ENCODE measurements at places on chromosomes 7 and 10.

DNA sequence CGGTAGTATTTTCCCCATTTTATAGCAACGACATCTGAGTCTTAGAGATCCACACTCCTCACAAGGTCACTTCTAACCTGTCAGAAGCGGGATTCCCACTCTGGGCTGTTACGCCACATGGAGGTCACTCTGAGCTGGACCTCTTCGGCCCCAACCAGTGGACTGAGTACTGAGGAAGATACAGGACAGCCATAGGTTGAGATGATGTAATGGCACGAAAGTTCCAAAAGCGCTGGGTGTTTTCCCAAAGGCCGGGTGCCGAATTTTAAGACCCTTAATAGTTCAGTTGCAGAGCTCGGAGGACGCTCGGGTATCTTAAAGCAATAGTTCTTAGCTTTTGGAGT is 699 bp downstream of the GHITM start:
- DNase-seq = no peak

GRCh38 chr7:33815336-33815735 is 90.0 kb upstream of the BMPER start:
- DNase-seq = no peak

GRCh38 chr7:102913826-102914225 is 1.0 kb downstream of the LRRC17 start:
- no peak for DNase-seq

DNA sequence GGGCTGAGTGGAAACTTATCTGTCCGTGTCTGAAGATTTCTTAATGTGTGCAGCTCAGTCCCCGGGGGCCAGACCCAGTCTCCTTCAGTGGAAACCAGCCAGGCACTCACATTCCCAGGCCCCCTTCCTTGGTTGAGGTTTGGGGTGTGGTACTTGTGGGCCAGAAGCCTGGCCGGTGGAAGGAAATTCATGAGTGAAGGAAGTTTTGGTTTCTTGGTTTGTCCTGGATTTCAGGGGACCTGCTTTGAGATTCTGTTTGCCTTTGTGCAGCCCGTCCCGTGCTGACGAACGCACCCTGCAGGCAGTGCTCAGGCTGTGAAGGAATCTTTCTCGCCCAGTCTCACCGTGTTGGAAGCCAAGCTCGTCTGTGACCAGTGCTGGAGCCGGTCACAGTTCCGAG is 2.9 kb downstream of the INPP5A start:
- DNase-seq = no peak

- no peak for DNase-seq
Measured at GRCh38 chr7:25664593-25664992, 436.3 kb upstream of the NPVF start.

DNA sequence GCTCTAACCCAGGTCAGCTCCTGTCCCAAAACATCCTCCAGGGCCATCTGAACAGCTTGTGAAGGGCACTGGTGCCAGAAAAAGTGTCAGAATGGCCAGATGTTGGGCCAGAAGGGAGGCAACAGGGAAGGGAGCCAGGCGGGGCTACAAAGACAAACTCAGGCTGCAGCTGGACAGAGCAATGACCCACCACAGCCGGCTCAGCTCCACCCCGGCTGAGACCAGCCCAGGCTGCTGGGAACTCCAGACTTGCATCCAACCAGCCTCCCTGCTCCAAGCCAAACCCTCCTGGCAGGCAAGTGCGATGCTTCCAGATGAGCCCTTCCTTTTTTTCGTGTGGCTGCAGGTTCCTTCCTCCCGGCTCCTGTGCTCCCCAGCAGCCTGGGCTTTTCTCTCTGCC is 466.9 kb downstream of the PTPRN2 start:
- no peak for DNase-seq

GRCh38 chr7:25253714-25254113 is 25.4 kb upstream of the NPVF start:
- no peak for DNase-seq

DNA sequence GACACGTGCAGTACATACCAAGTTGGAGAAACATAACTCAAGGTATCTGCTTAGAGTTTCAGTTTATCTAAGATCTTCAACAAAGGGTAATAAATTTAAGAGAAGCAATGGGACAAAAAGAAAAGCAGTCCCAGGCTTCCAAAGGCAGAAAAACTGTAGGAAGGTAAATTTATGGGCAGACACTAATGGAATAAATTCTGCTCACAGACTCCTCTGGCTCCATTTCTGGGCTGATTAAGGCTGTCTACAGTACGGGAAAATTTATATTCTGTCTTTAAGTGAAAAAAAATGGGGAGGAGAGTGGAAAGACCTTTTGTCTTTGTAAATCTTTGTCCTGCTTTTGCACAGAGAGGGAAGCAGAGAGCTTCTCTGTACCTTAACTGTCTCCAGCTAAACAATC is 587.5 kb upstream of the IGFBP3 start:
- no peak for DNase-seq

DNA sequence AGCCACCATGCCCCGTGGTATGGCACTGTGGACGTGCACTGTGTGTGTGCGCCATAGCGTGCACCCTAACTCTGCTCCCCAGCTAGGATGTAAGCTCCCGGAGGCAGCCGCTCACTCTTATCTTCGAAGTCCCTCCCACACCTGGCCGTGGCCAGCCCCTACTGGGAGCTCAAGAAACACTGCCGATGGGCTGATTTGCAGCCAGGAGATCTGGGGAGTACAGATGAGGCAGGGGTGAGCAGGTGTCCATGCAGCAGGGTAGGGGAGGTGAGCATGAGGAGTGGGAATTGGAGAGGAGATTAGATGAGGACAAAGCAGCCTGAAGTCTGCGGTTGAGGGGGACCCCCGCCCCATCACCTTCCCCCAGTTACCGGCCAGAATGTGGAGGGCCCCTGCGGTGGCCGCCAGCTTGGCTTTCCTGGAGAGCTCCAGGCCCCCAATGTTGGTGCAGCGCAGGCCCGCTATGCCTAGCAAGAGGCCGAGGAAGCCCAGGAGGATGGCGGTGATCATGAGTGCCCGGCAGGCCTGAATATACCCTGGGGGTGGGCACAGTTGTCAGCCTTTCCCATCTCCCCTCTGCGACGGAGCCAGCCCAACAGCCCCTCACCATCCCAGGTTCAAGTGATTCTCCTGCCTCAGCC is 3.6 kb downstream of the CLDN15 start:
- no peak for DNase-seq

DNA sequence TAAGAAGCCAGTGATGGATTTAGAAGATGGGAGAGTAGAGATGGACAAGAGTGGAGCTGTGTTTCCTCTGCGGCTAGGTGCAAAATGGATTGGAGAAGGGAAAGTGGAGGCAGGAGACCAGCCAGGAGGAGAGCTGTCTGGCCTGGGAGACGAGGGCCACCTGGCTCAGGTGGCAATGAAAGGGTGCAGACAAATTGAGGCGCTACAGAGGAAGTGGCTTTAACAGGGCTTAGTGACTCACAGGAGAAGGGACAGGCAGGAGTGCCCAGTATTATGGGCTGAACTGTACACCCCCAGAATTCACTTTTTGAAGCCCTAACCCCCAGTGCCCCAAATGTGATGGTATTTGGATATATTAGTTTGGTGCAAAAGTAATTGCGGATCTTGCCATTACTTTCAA is 65.6 kb upstream of the DUSP5 start:
- no peak for DNase-seq

GRCh38 chr7:18473119-18473518 is 22.4 kb upstream of the HDAC9 start:
- no peak for DNase-seq

DNA sequence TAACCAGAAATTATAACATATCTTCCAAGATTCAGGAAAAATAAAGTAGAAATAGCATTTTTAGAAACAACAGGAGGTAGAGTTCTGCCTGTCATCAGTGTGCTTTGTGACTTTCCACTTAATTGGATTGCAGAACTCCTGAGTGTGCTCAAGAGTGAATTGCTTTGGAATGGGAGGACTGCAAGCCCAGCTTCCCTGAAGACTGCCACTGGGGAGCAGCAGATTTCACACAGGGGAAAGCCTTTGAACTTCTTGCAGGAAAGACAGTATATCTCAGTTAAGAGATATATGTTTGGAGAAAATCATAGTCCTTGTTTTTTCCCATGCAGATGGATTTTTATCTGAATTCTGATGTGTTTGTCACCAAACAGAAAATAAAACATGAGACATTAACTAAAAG is 124.5 kb downstream of the TMEM168 start:
- DNase-seq = no peak

DNA sequence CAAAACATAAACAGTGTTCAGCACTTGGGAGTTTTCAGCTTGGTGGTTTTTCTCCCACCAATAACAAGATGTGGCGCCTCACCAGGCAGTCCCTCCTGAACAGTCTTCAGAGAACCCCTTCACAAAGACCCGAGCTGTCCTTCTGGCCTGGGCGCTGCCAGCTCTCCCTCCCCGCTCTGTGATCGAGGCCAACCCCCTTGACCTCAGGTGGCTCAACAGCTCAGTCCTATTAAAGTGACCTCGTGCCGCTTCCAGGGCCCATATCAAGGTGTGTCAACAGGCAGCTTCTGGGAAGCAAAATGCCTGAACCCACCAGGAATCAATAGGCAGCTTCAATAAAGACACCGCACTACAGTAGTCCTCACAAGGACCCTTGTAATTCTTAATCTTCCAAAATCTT is 63.3 kb downstream of the CHST15 start:
- DNase-seq = no peak

- DNase-seq = no peak
Measured at GRCh38 chr7:29400437-29400836, 163.2 kb upstream of the PRR15 start.

GRCh38 chr10:74771054-74771453 is 55.3 kb upstream of the KAT6B start:
- DNase-seq = no peak

Data from stimulated activated CD8-positive, alpha-beta memory T cell treated with anti-CD3 and anti-CD28 coated beads, Interleukin-7, amount 100 ng/mL, for 1 hour (primary cell).